NCI-H1417 treated with DMSO at 0.1 percent for 48 hours (cell line): ENCODE measurements at places on chromosomes 16 and 17.

DNA sequence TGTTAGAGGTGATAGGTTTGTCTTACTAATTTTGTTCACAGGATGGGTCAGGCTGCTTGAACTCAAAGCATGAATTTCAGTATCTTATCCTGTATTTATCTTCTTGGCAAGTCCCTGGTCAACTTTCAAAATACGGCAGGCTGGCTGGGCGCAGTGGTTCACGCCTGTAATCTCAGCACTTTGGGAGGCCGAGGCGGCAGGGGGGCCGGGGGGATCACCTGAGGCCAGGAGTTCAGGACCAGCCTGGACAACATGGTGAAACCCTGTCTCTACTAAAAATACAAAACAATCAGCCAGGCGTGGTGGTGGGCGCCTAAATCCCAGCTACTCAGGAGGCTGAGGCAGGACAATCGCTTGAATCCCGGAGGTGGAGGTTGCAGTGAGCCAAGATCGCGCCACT is 25.0 kb upstream of the RSL1D1 start:
- no peak for DNase-seq

GRCh38 chr17:71762526-71762925 is 358.3 kb upstream of the SOX9 start:
- no peak for DNase-seq

GRCh38 chr17:68389041-68389440 is 68.3 kb downstream of the WIPI1 start:
- no peak for DNase-seq

- DNase-seq = no peak
Measured at GRCh38 chr17:80706463-80706867, 161.8 kb downstream of the RPTOR start.

- no peak for DNase-seq
Measured at GRCh38 chr17:61118871-61119270, 280.8 kb upstream of the TBX2 start.

DNA sequence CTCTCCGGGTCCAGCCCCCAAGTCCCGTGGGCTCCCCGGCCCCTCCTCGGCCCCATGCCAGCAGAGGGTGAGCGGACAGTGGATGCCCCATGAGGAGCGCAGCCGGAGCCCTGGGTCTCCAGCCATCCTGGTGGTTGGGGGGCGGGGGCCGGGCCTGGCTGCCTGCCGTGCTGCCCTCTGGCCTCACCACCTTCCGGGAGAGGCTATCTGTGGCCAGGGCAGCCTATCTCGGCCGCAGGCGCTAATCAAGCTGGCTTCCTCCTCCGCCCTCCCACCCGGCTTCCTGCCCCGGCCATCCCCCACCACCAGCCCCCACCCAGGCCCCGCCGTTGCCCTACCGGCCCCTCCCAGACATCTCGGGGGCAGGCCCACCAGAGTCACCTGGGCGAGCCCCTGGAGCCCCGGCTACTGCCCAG is 46.8 kb downstream of the ZFPM1 start:
- DNase-seq = no peak

DNA sequence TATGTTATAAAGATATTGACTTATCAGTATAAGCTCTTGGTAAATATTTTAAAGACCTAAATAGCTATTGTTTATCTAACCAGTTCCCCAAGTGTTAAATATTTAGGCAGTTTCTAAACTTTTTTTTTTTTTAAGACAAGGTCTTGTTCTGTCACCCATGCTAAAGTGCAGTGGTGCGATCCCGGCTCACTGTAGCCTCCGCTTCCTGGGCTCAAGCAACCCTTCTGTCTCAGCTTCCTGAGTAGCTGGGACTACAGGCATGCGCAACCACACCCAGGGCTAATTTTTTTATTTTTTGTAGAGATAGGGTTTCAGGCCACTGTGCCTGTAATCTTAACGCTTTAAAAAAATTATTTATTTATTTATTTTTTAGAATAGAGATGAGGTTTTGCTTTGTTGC is 43.5 kb downstream of the SNX29 start:
- DNase-seq = no peak

GRCh38 chr16:73047536-73048291 is at the start of gene ZFHX3:
Gene ZFHX3, minus strand, starts transcription at chr16:73048128. Its CDS starts 87,983 bp downstream, at chr16:72960145.
- no peak for DNase-seq

DNA sequence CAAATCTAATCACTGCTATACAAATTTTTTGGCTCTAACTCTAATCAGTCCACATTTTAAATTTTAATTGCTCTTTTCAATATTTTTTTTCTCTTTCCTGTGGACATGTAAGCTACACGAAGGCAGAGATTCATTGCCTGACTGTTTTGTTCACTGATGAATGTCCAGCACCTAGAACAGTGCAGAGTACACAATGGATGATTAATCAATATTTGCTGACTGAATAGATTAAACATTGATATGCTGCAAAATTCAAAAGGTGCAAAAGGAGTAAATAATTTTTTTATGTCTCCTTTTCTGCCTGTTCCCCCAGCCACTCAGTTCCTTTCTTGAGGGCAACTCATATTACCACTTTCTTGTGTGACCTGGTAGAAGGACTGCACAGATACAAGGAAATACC is 32.8 kb downstream of the SCNN1B start:
- no peak for DNase-seq

GRCh38 chr17:76447931-76448652 is 4.9 kb downstream of the UBE2O start:
- DNase-seq = no peak

- DNase-seq = no peak
Measured at GRCh38 chr16:1188432-1189189, 35.7 kb downstream of the CACNA1H start.

DNA sequence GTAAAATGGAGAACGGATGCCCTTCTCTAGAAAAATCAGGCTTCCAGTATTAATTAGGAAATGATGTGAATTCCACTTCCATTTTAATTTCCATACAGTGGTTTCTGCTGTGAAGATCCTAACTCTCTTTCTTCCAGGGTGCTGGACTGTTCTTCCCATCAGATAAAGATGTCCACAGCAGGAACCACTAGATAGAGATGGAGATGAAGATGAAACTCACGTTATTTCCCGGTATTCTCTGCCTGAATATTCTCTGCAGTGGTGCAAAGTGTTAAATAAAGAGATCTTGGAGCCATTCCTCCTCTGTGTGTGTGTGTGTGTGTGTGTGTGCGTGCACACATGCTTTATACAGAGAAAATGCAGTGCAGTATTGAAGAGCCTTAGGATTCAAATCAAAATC is 727.5 kb downstream of the KCNJ2 start:
- no peak for DNase-seq

- DNase-seq = no peak
Measured at GRCh38 chr16:7571366-7571765, 238.7 kb downstream of the RBFOX1 start.

- DNase-seq = no peak
Measured at GRCh38 chr17:19413761-19414160, 2.7 kb downstream of the RNF112 start.
